AG09309 (cell line): ENCODE measurements at places on chromosomes 5 and 9.

DNA sequence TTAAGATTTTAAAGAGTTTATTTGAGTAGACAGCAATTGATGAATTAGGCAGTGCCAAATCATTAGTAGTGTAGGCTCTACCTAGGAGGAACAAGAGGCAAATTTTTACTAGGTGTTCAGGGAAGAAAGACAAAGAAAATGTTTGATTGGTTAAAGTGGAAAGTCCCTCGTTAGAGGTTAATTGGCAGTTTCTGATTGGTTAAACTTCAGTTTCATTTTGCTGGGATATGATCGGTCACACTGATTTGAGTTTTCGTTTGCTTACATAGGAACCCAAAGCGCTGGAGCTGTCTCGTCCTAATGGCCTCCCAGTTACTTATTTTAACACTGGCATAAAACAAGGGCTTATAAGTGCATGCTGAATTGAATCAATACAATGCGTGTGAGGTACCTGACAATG, 15.1 kb downstream of the DMAC1 start:
- DNase-seq, result no peak

- DNase-seq, result no peak
Measured at GRCh38 chr9:90368928-90369327, 273.7 kb downstream of the DIRAS2 start.

DNA sequence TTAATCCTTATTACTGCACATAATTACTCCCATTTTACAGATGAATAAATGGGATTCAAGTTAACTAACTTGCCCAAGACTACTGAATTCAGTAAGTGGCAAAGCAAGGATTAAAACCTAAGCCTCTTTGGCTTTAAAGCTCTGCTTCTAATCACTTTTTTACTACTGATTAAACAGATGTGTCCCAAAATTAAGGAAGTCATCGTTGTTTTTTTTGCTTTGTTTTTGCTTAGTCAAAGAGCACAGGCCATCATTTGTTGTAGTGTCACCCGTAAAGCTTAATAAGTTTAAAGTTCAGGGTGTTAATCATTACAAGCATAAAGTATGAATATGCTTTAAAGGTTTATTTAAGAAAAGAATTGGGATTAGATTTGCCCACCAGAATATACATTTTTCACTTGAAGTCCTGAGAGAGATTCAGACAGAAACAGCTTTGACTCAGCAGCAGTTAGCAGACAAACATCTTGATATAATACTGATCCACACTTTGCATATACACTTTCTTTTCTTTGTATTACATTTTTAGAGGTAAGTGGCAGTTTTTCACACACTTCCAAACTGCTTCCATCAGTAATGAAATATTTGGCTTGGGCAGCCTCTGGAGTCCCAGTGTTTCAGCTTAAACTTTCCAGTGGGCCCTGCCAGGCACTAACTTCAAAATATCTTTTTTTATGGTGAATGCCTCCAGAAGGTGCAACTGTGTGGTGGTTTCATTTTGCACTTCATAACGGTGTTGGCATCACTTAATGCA, 52.7 kb downstream of the PIK3R1 start:
- DNase-seq, result no peak

- no peak for DNase-seq
Measured at GRCh38 chr9:135820661-135821060, 86.7 kb downstream of the CAMSAP1 start.

DNA sequence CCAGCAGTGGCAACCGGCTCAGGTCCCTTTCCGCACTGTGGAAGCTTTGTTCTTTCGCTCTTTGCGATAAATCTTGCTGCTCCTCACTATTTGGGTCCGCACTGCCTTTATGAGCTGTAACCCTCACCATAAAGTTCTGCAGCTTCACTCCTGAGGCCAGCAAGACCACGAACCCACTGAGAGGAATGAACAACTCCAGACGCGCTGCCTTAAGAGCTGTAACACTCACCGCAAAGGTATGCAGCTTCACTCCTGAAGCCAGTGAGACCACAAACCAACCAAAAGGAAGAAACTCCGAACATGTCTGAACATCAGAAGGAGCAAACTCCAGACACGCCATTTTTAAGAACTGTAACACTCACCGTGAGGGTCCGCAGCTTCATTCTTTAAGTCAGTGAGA, 103.5 kb downstream of the GLIS3 start:
- no peak for DNase-seq

GRCh38 chr9:102875687-102876086, 119.4 kb upstream of the CYLC2 start:
- no peak for DNase-seq

DNA sequence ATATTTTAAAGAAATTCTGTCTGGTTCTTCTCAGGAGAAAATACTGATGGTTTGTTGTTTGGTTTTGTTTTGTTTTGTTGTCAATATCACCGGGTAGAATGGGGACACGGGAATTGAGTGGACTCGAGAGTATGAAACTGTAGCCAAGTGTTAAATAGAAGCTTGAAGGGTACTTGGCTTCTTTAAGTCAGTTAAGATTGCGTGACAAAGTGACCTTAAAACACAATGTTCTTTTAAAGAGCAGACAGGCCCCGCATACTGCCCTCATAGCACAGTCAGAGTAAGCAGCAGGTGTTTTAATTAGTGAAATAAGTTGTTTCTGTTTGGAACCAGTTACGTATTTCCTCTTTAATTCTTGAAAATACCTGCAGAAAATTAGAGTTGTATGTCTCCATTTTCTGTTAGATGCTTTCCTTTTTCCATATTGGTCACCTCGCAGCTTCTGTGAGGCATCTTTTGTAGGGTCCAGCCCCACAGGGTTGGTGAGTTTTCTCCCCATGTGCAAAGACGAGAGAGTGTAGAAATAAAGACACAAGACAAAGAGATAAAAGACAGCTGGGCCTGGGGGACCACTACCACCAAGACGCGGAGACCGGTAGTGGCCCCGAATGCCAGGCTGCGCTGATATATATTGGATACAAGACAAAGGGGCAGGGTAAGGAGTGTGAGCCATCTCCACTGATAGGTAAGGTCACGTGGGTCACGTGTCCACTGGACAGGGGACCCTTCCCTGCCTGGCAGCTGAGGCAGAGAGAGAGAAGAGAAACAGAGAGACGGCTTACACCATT, 9.6 kb downstream of the TRIP13 start:
- DNase-seq, result no peak

GRCh38 chr9:93130861-93131481, 3.1 kb downstream of the NINJ1 start:
- no peak for DNase-seq

GRCh38 chr9:134227451-134228411, 63.4 kb upstream of the RNU6ATAC start:
- DNase-seq, result no peak

DNA sequence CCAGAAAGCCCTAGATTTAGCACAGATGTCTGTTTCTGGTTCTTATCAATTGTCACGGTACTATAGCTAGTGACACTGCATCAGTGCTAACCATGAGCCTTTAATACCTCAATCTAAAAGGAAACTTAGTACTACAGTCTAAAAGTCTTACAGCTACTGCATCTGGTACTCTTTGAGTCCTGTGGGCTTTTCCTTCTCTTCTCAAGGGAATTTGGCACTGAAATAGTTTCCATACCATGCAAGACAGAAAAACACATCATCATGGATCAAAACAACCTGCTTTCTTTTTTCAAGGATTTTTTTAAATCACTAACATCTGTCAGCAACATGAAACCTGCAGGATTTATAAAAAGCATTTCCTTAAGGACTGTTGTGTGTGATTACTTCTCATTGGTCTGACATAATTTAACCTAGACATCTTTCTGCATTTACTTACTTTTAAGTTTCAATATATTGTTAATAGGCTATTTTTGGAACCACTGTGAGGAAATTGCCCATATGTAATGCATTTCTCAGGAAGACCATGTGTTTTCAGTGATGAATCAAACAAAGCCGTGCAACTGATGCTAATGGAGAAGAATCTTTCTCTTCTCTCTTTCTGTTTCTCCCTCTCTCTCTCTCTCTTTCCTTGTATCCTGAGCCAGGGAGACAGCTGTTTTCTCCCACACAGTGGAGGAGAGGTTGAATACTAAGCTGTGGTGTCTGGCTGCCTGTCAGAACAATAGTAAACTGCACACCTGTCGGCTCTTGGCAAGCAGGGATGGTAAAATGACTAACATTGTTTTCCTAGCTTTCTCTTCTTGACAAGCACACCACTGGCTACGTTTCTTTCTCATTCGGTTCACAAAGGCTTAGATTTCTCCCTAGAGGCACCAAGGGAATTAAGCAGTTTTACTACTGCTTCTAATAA, 273.4 kb downstream of the CSNK1G3 start:
- no peak for DNase-seq

- no peak for DNase-seq
Measured at GRCh38 chr9:135586601-135587109, 25.1 kb downstream of the PAEP start.

DNA sequence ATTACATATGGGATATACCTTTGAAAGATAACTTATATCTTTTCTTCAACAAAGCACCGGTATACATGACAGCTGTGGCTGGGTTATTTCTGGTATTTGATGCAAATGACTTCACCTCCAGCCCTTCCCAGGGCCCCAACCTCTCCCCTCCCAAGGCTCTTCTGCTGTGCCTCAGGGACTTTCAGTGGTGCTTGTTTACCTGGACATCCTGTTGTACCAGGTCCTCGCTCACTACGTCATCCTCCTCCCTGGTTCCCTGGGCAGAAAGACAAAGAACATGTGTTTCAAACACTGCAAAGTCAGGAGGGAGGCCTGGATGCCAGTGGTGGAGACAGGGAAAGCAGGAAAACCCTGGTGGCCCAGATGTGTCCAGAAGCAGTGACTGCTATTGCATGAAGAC, 23.4 kb downstream of the ANXA6 start:
- no peak for DNase-seq

- no peak for DNase-seq
Measured at GRCh38 chr9:98916660-98917059, 27.0 kb upstream of the COL15A1 start.

DNA sequence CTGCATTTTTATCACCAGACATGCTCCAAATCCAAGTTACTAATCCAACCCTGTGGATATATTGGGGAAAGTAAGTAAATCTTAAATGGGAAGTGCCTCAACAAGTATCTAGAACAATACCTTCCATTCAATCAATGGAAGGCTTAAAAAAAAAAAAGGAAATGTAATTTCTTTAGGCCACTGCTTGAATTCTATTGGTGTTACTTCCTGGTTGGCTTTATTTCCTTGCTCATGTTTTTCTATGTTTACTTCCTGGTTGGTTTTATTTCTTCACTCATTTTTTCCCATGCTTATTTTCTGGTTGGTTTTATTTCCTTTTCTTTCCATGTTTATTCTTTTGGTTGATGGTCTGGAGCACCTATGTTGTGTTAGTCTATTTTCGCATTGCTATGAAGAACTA, 363.9 kb downstream of the KDM4C start:
- no peak for DNase-seq

DNA sequence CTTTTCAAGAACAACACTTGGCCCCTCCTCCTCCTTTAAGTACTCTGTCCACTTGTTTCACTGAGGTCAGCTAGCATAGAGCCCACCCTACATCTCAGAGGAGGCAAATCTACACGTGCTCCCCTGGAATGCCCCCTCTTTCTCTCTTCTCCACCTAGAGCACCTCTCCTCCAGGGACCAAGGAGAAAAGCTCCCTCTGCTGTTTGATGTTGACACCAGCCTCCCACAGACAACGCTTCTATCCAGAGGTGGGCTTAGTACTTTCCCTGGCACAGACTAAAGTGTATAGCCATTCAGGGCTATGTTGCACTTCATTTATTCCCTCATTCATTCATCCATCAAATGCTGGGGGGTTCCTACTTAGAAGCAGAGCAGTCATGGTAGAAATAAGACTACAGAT, 68.2 kb upstream of the TAF1L start:
- DNase-seq, result no peak

GRCh38 chr5:92560698-92561401, 1020.2 kb downstream of the NR2F1-AS1 start:
- DNase-seq, result peak; percentile 52

- no peak for DNase-seq
Measured at GRCh38 chr5:162248107-162248713, 180.6 kb downstream of the GABRG2 start.

DNA sequence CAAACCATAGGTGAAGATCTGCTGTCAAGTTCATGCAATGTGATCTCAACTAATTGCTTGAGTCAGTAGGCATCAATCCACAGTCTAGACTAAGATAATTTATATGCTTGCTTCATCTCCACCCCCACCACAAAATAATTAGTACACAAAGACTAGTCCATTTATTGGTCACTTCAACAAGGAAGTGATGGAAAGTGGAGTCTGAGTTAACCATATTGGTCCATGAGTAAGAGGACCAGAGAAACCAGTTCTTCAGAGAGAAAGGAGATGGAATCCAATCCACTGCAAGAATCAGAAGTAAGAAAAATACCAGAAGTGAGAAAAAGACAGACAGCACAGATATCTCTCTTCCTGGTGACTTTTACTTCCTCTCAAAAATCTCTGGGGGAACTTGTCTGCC, 366.5 kb downstream of the CHSY3 start:
- no peak for DNase-seq

DNA sequence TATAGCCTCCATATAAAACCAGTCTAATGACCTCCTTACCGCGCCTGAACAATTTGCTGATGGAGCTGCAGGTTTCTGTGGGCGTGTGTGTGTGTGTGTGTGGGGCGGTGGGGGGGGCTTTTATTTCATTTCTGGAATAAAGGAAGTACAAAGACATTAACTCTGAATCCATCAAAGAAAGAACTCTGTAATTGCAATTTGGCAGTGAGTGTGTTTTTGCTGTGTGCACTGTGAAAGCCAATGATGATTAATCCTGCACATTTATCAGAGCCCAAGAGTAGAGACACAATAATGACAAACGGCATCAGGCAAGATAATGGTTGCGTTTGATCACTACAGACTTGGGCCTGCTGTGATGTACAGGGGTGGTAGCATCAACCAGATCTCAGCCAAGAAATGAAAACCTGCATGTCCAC, 29.3 kb upstream of the NDFIP1 start:
- no peak for DNase-seq

GRCh38 chr5:9739135-9739534, 109.0 kb upstream of the TAS2R1 start:
- no peak for DNase-seq

- DNase-seq, result no peak
Measured at GRCh38 chr9:127926906-127927200, 3.7 kb downstream of the PIP5KL1 start.

DNA sequence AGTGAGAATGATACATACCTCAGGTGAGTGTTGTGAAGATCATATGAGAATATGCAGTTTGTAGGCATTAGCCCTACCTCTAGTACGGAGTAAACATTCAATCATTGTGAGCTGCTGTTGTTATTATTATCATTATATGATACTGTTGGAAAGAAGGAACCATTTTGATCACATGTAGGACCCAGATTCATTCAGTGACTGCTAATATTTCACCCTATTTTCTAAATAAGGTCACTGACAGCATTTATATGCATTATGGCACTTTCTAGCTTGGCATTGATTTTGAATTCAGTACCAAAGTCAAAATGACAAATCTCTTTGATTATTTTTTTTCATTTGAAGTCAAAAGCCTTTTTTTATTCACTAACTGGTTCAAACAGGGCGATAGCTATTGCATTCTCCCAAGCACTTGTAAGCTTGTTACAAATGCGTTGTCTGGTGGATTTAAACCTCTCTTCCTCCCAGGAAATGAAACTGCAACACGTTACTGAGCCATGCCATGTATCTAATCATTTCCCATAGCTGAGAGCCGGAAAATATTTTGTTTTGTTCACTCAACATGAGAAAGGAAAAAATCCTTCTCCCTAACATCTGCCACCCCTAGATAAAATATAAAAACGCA, 320.8 kb upstream of the SGCD start:
- DNase-seq, result no peak

GRCh38 chr5:73295921-73296320, 122.9 kb downstream of the TMEM174 start:
- no peak for DNase-seq
